ENCODE measurements at places on chromosomes 6 and 20. TPM values are rescaled to one million over a fixed set of nuclear protein-coding genes. Genes with fewer than 3 reads are reported as not detected.

POM121L2 gene
- total RNA-seq, result not detected

PHF10 gene
- total RNA-seq, result 22.6 TPM

COL9A1 gene
- total RNA-seq, result 1.4 TPM

FAM229B gene
- total RNA-seq, result 3.9 TPM

All from liver (tissue), 10 donors.